ENCODE measurements at places on chromosomes 5 and 9.

GRCh38 chr9:75229605-75230332 is 141.5 kb downstream of the OSTF1 start:
- no peak for DNase-seq

- DNase-seq = no peak
Observed at GRCh38 chr9:18362901-18363685, 110.9 kb upstream of the ADAMTSL1 start.

DNA sequence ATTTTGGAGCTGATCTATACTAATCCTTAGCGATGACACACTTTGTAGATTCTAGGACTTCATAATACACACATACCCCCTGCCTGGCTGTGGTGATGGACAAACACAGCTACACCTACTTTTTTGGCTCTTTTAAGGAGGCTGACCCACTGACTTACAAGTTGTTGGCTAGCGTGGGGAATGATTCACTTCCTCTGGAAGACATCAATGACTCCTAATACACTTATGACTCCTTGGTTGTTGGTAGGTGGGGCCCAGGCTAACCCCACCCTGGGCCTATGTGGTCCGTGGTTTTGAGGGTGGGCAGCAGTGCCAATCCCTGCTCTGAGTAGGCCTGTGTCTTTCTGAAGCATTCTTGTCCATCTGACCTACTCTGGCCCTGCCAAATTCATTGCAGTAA is 144.4 kb downstream of the SLC12A2 start:
- DNase-seq = no peak

DNA sequence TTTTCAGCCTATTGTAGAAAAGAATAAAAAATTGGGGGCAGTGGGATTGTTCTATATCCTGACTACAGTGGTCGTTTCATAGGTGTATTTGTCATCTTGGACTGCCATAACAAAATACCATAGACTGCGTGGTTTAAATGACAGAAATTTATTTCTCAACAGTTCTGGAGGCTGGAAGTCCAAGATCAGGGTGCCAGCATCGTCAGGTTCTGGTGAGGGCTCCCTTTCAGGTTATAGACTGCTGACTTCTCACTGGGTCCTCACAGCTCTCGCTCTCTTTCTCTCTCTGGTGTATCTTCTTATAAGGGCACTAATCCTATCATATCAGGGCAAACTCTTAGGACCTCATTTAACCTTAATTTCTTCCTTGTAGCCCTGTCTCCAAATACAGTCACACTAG is 356.7 kb upstream of the TRPC7 start:
- DNase-seq = no peak

DNA sequence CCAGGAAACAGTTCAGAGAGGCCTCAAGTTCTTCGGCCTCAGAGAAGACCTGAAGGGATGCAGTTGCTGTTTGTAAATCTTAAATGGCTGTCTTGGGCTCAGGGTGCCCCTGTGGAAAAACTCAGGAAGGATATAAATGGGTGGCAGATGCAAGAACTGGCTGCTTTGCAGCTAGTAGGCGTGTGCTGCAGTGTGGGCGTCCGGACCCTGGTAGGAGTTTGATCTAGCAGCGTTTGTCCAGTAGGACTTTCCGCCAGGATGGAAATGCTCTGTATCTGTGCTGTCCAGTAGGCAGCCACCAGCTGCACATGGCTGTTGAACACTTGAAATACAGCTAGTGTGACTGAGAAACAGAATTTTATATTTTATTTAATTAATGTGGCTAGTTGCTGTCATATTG is 7.7 kb downstream of the CDX1 start:
- no peak for DNase-seq
